ENCODE measurements at places on chromosomes 5 and 9. TPM values are rescaled to one million over a fixed set of nuclear protein-coding genes. Genes with fewer than 3 reads are reported as not detected.

GRCh38 chr5:110916381-110917049 is 155.0 kb upstream of the TSLP start:
- no peaks in the 10 kb centered on the region for H3K36me3 ChIP-seq
- no peak overlapping the region for H3K4me3 ChIP-seq
- no peaks in the 10 kb centered on the region for H3K4me1 ChIP-seq
- no peak for DNase-seq

DNA sequence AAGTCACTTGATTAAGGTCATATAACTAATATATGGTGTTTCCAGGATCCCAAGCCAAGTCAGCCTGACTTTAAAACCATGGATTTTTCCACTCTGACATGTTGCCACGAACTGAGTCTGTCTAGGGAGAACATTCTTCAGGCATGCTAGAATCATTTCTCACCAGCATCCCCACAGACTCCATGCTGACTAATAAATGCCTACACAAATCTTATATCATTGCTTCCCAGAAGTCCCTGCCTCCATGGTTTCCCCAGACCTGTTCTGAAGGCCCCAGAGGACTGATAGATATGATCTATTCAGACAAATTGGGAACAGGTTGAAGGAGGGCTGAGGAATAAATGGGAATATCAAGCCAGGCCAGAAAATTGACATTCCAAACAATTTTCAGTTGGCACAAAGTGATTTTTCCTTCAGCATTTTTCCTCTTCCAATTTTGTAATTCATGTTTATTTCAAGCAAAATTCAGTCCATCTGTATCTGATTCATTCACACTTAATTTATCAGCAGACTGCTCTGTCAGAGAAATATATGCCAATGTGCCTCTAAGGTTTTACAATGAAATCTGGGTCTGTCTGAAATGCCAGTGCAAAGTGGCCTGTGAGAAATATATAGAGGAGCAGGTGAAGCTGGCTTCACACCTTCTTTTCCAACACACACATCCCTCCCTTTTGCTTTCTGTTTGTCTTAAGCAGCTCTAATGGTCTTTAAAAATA is 413.6 kb upstream of the TNC start:
- H3K27ac ChIP-seq, result no peak overlapping the region
- H3K36me3 ChIP-seq, result no peaks in the 10 kb centered on the region
- DNase-seq, result no peak
- H3K27me3 ChIP-seq, result no peaks in the 10 kb centered on the region

The PLEKHG4B gene
- total RNA-seq, result not detected

The FUT7 gene
- total RNA-seq, result not detected
